ENCODE measurements at places on chromosomes 6 and 20.

DNA sequence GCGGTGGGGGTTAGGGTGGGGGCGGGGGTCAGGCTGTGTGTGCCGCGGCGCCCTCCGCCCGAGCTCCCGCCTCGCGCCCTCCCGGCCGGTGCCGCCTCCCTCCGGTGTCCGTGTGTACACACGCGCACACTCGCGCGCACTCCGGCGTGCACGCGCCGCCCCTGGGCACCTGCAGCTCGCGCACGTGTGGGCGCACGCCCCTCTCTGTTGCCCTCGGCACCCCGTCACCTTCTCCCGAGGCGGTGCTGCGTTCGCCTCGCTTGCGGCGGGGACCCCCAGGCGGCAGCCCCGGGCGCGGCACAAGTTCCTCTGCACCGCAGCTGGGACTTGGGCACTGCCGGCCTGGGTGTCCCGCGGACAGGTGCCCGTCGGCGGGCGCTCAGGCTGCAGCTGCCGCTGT, 525 bp downstream of the MACROD2 start:
- DNase-seq: no peak

DNA sequence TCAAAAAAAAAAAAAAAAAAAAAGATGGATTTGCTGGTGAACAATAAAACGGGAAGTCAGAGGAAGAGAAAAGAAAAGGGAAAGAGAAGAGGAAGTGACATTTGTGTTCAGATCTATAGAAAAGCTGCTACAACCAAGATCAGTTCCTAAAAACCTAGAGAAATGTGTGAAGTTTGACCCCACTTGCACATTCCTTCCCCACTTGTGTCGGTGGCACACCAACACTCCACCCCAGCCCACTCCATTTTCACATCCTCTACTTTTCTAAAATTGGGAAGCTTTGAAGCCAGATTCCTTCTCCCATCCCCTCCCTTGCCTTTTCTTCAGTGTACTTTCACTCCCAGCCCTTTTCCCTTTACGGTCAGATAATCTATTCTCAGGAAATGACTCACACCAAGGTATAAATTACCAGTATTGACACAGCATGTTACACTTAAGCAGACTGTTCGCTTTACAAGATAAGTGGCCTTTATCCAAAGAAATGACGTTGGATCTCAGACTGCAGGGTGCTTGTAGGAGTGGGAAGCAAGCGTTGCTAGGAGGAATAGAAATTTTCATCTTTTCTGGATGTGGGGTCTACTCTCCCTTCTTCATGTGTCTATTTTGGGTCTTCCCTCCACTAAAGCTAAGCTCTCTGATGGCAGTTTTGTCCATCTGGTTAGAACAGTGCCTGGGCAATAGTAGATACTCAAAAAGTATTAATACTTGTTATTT, 92.5 kb upstream of the ADGRF1 start:
- DNase-seq: no peak

DNA sequence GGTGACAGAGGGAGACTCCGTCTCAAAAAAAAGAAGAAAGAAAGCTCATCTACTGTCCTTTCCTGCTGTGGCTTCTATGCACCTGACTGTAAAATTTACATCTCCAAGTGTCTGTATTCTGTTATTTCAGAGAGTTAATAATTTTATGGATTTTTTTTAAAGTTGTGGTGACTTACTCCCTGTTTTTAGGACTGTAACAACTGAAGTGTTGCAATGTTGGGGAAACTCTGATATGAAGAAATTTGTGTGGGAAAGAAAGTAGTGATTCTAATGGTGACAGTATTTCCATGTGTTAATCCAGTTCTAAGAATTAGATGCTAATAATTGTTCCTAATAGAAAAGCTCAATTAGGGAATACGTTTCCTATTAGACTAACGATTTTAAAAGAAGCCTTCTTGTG, 27.4 kb downstream of the STX11 start:
- DNase-seq: no peak

DNA sequence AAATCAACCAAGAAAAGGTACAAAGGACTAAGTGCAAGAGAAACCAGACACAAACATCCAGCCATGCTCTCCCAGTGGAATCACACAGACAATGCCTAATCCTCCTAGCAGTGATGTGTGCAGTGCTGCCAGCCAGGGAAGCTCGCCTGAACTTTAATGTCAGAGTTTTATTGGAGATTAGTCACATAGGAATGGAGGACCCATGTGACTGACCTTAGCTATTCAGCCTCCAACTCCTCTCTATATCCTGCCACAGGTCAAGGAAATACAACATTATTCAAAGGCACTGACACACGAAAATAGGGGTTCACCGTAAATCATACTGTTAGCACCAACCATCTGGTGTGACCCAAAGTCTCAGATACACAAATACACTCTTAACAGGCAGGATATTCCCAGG, 684.6 kb downstream of the DOK5 start:
- DNase-seq: no peak

DNA sequence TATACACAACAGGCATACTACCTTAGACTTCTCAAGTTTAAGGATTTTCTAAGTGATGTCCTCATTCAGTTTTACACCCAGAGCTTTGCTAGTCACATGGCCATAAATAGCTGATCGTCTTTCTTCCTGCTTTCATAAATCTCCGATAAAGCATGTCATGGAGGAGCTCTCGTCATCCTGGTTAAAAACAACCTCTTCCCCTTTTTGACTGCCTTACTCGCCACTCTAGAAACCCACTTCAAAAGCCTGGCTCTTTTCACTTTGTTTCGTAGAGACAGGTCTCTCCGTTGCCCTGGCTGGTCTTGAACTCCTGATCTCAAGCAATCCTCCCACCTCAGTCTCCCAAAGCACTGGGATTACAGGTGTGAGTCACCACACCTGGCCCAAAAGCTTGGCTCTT, 67.0 kb upstream of the SMIM29 start:
- peak; percentile 34 for DNase-seq

DNA sequence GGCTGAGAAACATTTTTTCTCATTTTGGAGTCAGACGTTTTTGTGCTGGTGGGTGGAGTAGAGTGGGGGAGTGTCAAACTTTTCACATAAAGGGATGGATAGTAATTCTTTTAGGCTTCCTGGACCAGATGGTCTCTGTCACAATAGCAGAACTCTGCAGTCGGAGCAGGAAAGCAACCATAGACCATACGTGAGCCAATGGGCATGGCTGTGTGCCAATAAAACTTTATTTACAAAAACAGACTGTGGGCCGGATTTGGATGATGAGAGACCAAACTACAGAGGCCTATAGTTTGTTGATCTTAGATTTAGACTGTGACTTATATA, 70.8 kb upstream of the SLC22A23 start:
- no peak for DNase-seq

DNA sequence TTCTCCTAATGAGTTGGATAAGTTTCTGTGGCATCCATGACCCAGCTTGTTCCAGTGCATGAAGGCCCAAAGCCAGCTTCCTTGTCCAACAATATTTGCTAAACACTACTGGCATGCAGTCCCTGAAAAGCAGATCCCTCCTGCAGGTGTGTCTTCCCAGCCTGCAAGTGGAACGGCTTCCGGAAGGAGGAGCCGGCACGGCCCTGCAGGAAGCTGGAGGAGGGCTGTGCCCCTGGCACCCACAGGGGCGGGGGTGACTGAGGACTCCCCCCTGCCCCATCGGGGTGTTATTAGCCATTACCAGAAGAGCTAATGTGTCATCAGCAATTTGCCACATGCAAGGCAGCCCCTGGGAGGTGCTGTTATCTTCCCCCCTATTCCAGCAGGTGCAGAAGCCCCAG, 27.4 kb downstream of the NPEPL1 start:
- no peak for DNase-seq

DNA sequence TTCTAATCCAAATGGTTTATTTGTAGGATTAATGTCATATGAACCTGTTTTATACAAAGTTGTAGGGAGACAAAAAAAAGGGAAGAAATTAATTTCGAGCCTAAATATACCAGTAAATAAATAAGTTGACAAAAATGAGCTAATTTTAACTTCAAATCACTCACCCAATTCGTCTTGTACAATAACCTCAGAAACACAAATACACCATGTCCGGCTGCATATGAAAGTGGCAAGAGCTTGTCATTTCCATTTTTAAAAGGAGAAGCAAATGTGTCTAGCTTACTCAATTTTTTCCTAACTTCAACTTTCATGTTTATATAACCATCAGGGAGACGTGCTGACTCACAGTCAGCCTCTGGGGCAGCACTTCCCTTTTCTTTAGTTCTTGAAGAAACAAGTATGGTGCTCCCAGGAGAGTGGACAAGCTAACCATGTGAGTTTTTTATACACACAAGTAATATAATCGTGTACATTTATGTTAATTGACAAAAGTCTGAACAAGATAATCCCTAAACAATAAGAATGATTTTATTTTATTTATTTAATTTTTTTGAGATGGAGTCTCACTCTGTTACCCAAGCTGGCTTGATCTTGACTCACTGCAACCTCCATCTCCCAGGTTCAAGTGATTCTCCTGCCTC, 55.5 kb upstream of the SGK1 start:
- peak; percentile 61 for DNase-seq

GRCh38 chr6:42138190-42138589, 4.2 kb downstream of the C6orf132 start:
- no peak for DNase-seq

GRCh38 chr6:90098627-90099026, 198.0 kb downstream of the BACH2 start:
- DNase-seq: no peak

- DNase-seq: no peak
These were observed 25.0 kb upstream of the HMGCLL1 start for GRCh38 chr6:55604021-55604420.

DNA sequence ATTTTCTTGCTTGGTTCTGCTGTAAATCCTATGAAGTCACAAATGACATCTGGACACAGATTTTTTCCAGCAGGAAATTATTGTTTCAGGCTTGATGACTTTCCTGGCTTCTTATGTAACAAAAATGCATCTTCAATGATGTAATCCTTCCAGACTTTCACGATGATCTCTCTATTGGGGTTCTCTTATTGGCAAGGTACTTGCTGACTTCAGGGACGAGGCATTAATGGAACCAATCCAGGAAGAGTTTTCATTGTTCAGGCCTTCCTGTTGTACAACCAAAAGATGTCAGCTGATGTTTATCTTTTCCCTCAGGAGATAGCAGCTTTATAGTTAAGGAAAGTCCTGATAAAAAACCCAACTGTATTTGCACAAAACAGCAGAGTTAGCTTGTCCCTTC, 118.5 kb upstream of the MMS22L start:
- no peak for DNase-seq
